GM13977 (cell line): ENCODE measurements at places on chromosomes 16 and 17.

DNA sequence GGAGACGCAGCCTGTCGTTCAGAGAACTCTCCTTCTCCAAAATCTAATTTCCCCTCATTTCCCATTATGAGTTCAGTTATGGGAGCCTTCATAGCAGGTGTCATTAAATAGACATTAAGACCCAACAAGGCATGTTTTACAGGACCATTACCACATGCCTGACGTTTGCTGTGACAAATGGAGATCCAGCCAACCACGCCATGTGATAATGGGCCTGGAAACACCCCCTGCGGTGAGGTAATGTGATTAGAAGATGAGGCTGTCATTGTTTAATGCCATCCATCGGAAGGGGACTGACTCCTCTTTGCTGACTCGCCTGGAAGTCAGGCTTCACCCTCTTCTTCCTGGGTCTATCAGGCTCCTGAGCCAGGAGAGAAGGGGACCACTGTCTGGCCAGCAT, 76.9 kb downstream of the WSCD1 start:
- DNase-seq, result no peak

GRCh38 chr17:19448341-19449268, 37.6 kb downstream of the RNF112 start:
- DNase-seq, result no peak

DNA sequence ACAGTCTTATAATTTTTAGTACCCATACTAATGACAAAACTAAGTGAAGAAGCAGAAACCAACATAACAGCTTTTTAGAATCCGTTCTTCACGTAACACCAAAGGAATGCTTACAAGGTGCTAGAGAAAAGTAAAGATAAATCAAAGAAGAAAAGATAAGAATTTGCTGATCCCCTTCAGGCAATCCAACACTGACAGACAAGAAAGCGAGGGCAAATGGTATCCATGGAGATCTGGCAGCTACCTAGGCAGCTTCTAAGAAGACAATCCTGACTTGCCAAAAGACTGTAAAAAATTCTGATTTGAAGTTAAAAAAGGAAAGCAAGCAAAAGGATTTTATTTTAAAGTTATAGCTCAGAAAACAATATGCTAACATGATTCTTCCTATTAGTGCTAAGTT, 14.6 kb downstream of the BBS2 start:
- no peak for DNase-seq

DNA sequence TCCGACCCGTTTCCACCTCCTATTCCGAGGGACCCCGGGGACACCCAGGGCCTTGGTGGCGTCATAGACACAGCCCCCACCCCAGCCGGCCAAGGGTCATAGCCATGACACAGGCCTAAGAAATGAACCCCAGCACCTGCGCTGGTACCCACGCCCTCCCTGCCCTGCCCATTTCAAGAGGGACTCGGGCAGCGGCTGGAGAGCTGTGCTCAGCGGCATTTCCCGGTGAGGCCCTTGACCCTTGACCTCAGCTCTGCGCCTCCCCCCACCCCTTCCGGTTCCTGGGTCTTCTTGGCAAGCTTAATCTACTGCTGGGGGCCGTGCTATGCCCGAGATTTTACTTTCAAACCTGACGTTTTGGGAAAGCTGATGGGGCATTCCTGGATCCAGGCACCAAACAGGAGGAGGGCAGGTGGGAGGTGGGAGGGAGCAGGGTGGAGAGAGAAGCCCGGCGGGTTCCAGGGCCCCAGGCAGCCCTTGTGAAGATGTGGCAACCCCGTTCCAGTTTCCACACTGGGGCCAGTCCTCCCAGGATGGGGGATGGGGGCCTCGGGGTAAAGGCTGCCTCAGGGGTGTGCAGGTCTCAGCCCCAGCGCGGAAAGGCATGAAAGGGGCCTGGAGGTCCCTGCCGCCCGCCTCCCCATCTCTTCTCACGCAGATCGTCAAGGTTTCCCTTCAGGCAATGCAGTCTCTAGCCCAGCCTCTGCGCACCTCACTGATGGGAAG, at the start of gene SLC22A31:
SLC22A31 (minus strand) TSS at position 414 of the 726 bp plus-strand sequence; CDS start at position 378, 36 bp downstream.
- no peak for DNase-seq

DNA sequence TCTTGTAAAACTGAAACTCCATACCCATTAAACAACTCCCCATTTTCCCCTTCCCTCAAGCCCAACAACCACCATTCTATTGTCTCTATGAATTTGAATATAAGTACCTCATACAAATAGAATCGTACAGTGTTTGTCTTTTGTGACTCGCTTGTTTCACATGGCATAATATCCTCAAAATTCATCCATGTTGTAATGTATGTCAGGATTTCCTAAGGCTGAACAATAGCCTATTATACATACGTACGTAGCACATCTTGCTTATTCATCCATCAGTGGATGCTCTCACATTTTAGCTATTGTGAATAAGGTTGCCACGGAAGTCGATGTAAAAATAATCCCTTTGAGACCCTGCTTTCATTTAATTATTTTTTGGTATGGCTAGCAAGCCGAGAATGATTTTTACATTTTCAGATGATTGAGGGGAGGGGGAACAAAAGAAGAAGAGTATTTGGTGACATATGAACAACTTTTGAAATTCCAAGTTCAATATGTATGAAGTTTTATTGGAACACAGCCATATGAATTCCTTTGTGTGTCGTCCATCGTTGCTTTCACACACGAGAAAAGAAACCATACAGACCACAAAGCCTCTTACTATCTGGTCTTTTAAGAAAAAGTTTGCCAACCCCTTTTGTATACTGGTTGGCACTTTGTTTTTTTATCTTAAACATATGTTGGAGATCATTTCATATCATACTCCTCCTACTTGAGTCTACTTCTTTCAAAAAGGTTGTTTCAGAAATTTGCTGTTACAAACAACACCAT, 371.2 kb downstream of the NPIPA8 start:
- DNase-seq, result no peak

DNA sequence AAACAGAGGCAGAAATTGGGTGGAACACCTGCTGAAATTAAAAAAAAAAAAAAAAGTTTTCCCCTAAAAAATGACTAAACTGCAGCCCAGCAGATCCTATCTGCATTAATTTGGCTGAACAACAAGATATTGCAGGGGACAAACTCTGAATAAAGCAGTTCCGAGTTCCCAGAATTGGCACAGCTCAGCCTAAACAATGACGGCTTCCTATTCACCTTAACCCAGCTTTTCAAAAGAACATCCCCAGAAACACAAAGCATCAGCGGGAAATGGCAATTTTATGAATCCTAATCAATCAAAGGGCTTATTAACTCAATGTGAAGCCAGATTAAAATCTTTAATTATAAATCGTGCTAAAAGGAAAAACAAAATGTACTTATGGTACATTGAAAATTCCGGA, 497.8 kb upstream of the ZFHX3 start:
- DNase-seq, result no peak

DNA sequence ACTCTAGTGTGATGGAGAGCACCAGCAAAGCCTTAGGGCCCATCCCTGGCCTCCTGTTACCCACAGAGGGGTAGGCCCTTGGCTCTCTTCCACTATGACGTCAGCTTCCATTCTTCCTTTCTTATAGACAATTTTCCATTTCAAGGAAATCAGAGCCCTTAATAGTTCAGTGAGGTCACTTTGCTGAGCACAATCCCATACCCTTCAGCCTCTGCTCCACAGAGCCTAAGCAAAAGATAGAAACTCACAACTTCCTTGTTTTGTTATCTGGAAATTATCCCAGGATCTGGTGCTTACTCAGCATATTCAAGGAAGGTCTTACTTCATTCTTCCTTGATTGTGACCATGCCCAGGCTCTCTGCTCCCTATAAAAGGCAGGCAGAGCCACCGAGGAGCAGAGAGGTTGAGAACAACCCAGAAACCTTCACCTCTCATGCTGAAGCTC, at the start of gene CCL8:
CCL8 (plus strand) TSS at position 397 of the 445 bp plus-strand sequence. CDS start 67 bp downstream, outside the sequence.
- DNase-seq, result no peak

GRCh38 chr17:17051380-17051779, 9.1 kb downstream of the MPRIP start:
- no peak for DNase-seq

GRCh38 chr17:44593156-44593555, 35.9 kb downstream of the FZD2 start:
- DNase-seq, result no peak

DNA sequence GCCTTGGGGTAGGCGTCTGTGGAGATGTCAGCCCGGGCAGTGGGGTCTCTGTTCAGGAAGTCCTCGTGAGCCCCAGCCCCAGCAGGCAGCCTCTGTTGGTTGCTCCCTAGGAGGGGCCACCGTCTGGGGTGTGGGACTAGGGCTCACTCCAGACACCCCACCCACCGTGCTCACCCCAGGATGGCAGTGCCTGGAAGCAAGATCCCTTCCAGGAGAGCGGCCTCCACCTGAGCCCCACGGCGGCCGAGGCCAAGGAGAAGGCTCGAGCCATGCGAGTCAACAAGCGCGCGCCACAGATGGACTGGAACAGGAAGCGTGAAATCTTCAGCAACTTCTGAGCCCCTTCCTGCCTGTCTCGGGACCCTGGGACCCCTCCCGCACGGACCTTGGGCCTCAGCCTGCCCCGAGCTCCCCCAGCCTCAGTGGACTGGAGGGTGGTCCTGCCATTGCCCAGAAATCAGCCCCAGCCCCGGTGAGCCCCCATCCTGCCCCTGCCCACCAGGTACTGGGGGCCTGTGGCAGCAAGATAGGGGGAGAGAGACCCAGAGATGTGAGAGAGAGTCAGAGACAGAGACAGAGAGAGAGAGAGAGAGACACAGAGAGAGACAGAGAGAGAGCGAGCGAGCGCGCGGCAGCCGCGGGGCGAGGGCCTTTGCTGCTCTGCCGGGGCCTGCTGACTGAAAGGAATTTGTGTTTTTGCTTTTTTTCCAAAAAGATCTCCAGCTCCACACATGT, 9.8 kb downstream of the NTHL1 start:
- no peak for DNase-seq

DNA sequence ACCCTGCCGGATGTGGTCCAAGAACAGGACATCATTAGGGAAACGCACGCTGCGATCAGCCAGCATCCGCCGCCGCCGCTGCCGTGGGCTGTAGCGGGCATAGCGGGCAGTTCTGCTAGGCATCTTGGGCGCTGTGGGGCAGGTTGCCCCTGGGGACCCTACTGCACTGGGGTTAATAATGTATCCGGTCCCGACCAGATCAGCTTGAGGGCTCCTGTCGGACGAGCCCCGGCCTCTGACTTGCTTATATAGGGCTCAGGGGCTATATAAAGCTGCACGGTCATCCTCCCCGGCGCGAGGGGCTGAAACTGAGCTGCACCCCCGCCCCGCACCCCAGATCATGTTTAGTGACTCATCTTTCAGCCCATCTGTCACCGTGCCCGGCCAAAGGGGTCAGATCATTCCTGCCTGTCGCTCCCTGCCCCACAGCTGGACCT, at the start of gene PPP1R27:
PPP1R27 (minus strand) TSS at position 220 of the 437 bp plus-strand sequence; CDS start at position 123, 97 bp downstream.
- DNase-seq, result no peak
